Ascending aorta (tissue), 2 donors: ENCODE measurements at places on chromosomes 12 and 14.

DNA sequence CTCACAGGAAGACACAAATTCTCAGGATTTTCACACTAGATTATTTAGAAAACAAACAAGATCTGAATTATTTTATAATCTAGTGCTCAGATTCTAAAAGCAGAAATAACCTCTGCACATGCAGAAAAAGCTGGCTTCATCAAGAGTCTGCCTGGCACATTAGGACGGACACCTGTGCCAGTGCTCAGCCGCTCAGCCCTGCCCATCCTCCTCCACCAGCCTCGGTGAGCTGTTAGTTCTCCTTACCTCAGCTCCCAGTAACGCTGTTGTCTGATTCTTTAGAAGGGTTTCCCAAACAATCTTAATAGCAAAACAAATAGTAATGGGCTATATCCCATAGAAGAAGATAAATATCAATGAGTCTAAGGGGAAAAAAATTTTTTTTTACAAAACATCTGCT lies 27.7 kb downstream of the DUSP16 start:
- DNase-seq, result no peak

DNA sequence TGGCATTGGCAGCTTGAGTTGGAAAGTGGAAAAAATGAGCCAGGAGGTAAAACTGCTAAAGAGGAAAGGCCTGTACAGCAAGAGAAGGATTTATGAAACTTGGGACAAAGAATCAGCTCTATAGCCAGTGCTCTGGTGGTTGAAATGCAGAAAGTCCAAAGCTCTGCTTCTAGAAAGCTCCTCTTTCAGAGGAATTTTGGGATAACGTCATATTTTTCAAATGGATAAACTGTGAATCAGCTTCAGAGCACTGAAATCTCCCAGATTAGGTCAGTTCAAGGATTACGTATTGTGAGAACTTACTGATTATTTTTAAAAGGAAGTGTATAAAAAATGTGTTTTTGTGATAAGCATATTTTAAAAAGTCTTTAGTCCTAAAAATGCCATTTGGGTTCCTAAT lies 203.1 kb upstream of the CNOT2 start:
- DNase-seq, result no peak

DNA sequence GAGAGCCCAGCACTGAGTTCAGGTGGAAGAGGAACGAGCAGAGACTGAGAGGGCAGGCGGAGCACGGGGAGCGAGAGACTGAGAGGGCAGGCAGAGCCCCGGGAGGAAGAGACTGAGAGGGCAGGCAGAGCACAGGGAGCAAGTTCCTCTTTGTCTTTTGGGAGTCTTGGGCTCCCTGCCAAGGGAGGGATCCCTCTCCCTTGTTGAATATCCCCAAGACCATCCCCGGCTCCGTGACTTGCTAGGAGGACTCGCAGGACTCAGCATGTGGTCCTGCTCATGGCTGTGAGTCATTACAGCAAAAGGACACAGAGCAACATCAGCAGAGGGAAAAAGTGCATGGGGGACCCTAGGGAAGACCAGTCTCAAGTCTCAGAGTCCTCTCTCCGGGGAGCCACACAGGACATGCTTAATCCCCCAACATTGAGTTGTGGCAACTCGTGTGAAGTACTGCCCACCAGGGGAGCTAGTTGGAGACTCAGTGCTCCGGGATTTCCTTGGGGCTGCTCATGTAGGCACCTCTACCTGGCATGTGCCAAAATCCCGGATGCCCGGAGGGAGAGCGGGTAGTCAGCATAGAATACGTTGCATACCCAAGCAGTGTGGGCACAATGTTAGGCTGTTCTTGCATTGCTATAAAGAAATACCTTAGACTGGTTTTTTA lies 81.0 kb downstream of the CCDC92 start:
- DNase-seq, result no peak

- no peak for DNase-seq
These were observed 40.5 kb upstream of the OXA1L start for GRCh38 chr14:22726012-22726411.

GRCh38 chr12:112842441-112842840 lies 50.9 kb downstream of the RPH3A start:
- DNase-seq, result no peak

DNA sequence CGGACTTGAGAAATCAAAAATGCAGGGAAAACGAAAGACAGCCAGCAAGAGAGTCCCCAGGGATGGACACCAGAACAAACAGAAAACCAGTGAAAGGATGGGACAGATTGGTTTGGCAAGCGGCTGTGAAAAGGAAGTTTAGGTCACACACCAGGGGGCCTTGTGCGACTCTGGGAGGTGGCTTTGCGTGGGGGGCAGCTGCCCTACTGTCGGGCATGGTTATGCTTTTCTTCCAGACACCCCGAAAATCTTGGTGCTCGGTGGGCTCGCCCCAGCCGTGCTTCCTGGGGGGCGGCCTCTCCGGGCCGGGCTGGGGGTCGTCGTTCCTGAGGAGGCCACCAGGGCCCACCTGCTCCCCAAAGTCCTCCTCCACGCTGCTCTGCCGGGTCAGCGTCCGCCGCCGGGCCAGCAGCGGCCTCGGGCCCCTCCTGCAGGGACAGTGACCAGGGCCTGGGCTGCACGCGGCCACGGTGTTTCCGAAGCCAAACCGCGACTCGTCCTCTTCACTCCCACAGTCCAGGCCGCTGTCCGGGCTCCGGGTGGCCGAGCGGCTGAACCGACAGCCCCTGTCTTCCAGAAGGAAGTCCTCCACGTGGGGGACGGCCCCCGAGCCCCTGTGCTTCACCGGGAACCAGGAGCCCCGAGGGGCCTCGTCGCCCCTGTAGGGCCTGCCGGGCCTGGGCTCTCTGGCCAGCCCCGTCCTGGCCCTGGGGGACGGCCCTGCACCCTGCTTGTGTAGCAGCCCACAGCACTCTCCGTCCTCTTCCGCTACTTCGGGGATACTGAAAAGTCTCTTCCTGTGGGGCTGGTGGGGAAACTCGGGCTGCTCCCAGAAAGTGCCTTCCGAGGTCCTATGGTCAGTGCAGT lies 86.5 kb downstream of the PIWIL1 start:
- DNase-seq, result no peak

DNA sequence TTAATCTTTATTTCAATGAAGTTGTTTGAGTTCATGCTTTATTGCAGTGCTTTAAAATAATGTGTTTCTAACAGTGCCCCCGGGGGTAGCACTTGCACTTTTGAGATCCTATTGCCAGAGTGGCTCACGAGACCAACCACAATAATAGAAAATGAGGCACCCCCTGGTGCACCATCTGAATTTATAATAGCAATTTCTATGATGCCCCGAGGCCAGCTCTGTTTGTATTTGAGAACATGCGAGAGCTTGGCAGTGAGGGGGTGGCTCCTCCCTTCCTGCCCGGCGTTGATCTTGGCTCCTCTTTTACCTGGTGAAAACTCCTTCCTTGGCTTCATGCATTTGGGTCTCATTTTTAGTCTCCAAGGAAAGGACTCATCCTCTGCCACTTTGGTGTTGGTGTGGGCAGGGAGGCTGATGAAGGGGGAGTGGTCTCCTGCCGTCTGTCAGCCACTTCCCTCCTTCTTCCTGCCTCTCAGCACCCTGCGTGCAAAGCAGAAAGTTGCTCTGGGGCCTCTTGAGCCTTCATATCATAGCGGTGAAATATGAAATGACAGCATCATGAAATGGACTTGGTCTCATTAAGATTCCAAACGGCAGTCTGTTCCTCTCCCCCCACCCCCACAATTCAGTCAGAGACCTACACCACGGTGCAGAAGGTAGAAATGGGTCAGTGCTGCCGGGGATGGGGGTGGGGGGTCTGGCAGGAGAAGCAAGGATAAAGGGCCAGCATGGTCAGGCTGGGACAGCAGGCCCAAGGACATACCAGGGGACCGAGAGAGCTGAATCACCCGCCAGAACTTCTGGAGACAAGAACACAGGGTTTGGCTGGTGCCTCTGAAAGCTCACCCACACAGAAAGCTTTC lies 17.7 kb upstream of the NRXN3 start:
- no peak for DNase-seq

- DNase-seq, result no peak
These were observed 109.7 kb downstream of the ZNF664 start for GRCh38 chr12:124082687-124083086.

- no peak for DNase-seq
These were observed 145.0 kb downstream of the RIMBP2 start for GRCh38 chr12:130571089-130571488.

- no peak for DNase-seq
These were observed 154.3 kb downstream of the NTF3 start for GRCh38 chr12:5586201-5586600.

- peak; percentile 12 for DNase-seq
These were observed 15.3 kb downstream of the DYNC1H1 start for GRCh38 chr14:101979666-101980065.

- DNase-seq, result no peak
These were observed 22.6 kb downstream of the CLSTN3 start for GRCh38 chr12:7152818-7153217.

- no peak for DNase-seq
These were observed 34.2 kb downstream of the KCNA1 start for GRCh38 chr12:4943938-4944284.

DNA sequence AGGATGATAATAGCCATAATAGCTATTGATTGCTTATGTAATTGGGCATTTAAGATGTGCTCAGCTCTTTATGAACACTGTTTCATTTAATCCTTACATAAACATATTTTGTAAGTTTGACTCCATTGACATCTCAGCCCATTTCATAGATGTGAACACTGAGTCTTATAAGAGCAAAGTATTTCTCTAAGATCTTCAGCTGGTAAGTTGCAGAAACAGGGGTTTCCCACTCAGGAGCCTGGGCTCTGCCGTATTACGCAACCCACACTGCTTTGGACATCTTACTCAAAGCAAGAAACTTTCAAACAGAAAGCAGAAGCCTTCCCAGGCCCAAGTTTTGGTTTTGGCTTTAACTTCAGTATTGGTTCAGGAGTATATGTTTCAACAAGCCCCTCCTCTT lies 705.1 kb downstream of the MED13L start:
- no peak for DNase-seq

GRCh38 chr12:72491426-72491825 lies 219.3 kb downstream of the TRHDE start:
- no peak for DNase-seq

DNA sequence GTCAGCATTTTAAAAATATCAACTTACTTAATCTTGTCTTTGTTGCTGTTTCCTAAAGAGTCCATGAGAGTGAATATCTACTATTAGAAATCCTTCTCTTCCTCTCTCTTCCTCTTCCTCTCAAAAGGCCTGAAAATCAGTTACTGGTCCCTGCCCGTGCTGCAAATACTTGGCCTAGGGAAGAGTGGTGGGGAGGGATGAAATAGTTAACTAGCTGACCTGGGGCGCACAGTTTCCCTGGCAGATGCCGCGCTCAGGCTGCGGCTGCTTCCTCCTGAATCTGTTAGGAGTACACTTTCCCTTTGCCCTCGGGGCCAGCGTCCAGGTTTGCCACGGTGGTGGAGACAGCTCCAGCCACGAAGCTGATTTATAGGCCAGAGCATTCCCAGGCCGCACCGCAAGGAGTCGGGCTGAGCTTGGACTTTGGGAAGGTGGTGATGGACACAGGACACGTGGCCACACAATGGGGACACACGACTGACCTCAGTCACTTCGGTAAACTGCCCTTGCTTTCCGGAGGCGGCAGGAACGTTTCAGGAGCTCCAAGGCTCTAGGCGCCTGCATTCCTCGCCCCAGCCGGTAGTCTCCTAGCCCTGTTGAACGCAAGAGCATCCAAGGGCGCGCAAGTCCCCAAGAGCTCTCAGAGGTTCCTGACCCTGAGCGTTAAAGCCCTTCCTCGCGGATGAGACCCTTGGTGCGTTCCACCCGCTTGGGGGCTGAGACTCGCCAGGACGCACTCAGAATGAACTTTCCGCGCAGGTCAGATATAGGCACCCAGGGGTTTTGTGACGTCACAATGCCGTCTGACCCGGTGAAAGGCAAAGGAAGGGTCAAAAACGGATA lies 7.1 kb upstream of the ASCL1 start:
- DNase-seq, result no peak

DNA sequence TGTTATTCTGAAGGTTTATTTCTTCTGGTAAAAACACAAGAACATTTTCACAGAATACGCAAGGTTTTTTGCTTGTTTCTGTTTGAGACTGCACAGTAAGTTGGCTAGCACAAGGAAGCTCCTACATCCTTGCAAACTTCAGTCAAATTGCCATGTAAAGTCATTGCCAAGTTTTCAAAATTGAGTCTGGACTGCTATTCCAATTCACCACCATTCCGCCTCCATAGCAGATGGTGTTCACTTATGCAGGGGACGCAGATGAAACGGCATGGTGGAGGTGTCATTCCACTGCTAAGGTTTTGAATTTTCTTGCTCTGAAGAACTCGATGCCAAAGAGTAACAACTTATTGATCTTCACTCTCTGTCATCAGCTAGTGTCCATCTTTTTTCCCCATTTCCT lies 303.9 kb upstream of the SYT1 start:
- no peak for DNase-seq

DNA sequence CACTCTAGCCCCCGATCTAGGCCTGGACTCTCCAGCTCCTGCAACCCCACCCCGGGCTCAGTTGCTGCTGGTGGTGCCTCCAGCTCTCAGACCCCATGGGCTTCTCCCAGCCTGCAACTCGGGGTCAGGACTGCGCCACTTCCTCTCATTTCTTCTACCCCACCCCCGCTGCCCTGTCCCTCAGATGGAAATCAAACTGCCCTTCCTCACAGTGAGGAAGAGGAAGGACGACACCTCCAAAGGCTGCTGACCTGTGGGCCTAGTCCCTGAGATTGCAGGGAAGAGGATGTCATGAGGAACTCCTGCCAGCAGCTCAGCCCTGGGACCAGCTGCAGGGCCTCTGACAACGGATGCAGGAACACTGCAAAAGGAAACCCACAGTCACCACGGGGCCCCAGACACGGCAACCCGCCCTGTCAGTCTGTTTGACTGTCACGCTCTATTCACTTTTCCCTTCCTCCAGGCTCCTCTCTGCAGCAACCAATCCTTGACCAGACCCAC lies 29.3 kb upstream of the PNMA1 start:
- peak; percentile 71 for DNase-seq

DNA sequence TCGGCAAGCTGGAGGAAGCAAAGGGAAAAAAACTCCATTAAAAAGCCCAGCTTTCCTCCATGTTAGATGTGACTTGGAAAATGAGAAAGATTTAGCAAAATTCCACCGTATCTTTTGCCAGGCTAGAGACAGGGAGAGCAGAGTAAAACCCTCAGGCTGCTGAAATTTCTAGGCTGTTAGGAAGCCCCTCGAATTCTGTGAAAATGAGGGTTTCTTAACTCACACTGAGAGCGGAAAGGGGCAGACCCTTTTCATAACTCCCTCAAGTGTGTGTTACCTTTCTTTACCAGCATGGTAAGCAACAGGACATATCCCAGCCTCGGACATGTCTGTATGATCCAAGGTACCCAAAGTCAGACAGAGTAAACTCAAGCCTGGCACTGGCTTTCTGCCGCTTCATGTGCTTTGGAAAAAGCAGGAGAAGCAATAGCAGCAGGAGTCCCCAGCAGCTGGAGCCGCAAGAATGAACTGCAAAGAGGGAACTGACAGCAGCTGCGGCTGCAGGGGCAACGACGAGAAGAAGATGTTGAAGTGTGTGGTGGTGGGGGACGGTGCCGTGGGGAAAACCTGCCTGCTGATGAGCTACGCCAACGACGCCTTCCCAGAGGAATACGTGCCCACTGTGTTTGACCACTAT lies at the start of gene RHOJ:
RHOJ (plus strand) TSS at position 37 of the 637 bp plus-strand sequence; CDS start at position 464, 427 bp downstream.
- DNase-seq, result no peak
